ENCODE measurements at places on chromosomes 12 and 14. TPM values are rescaled to one million over a fixed set of nuclear protein-coding genes. Genes with fewer than 3 reads are reported as not detected.

Gene PLA2G1B
- not detected for total RNA-seq

Gene EFCAB11
- total RNA-seq = 8.8 TPM

Gene DDN
- total RNA-seq = under 0.01 TPM

Gene VDR
- total RNA-seq = 13.6 TPM

Gene VRTN
- not detected for total RNA-seq

Gene RAD9B
- 0.11 TPM for total RNA-seq

Gene RXYLT1
- 24.1 TPM for total RNA-seq

Gene OR4E2
- not detected for total RNA-seq

Gene GPR135
- total RNA-seq = 2.7 TPM

Gene KLRD1
- total RNA-seq = 1.6 TPM

Gene CCDC60
- total RNA-seq = not detected

Gene NINJ2
- 2.6 TPM for total RNA-seq

Gene KIF26A
- 2.3 TPM for total RNA-seq

Gene LRRK2
- 0.39 TPM for total RNA-seq

Gene ADCY6
- total RNA-seq = 21.3 TPM

Gene LUM
- 1,471 TPM for total RNA-seq

Gene TAS2R20
- 2.7 TPM for total RNA-seq

Measured in placental epithelial cell (primary cell).